ENCODE measurements at places on chromosomes 3 and 15.

DNA sequence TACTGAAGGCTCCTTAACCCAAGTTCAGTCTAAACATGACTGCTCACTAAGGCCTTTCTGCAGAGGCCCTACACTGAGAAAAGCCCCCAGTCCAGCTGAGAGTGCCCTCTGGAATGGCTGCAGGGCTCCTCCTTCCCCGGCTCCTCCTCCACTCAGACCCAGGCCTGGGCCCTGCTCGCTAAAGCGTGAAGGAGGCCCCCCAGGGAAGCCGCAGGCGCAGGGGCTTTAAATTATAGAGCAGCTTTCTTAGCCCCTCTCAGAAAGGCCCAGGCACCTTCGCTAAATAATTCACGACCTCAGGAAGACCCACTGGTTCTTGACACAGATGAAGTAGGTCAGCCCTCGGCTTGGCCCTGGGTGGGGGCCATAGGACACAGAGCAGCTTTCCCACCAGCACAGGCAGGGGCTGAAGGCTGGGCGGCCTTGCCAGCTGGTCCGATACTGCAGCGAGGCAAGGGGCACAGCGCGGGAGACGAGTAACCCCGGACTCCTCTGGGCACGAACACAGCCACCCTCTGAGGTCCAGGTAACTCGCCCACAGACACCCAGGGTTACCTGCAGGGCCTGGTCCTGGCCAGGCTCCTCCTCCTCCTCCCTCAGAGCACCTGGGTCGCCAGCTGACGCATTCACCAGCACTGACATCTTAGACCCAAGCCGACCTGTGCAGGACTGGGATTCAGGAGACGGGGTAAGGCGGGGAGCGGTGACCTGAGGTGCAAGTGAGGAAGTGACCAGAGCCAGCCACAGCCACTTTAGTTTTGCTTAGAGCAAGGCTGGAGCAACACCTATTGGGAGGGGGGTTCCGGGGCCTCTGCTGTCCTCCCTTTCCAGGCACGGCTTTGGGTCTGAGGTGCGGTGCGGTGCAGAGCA, 36.9 kb downstream of the RBPMS2 start:
- DNase-seq, result no peak

DNA sequence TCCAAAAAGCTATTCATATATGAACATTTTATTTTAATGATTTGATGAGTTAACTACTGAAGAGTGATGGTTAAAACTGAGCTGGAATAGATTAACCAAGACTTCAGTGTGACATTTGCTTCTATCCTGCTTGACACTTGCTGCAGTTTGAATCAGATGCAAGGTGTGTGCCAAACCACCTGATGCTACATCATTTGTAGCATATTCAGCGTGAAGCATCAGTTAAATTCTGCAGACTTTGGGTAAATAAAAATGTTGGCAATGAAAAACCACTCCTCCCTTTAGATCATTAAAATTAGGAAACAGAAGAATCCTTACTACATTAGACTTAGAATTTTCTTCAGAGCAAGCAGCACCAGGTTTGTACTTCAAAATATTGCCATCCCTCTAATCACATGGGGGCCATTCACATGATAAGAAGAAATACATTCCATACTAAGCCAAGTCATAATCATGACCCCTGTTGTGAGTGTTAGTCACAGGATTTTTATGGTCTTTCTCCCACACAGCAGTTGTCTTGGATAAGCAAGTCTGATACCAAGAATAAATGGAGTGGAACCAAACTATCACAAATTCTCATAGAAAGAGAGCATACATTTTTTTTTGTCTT, 160.7 kb upstream of the TNIK start:
- DNase-seq, result peak; percentile 85

- no peak for DNase-seq
Observed at GRCh38 chr3:124057420-124057819, 65.5 kb upstream of the ROPN1 start.

GRCh38 chr15:80778964-80779657, at the start of gene CEMIP:
CEMIP (plus strand) TSS chr15:80779370; CDS start chr15:80873880, 94,510 bp downstream.
- peak; percentile 61 for DNase-seq

All from astrocyte of the cerebellum (primary cell).